ENCODE measurements at places on chromosomes 7 and 10.

- no peak for DNase-seq
These were observed 26.4 kb upstream of the HSPA12A start for GRCh38 chr10:116768786-116769185.

- DNase-seq, result no peak
These were observed 627.9 kb downstream of the PARD3 start for GRCh38 chr10:34187201-34187600.

GRCh38 chr7:98240961-98241673 lies 10.9 kb downstream of the TECPR1 start:
- peak; percentile 24 for DNase-seq

DNA sequence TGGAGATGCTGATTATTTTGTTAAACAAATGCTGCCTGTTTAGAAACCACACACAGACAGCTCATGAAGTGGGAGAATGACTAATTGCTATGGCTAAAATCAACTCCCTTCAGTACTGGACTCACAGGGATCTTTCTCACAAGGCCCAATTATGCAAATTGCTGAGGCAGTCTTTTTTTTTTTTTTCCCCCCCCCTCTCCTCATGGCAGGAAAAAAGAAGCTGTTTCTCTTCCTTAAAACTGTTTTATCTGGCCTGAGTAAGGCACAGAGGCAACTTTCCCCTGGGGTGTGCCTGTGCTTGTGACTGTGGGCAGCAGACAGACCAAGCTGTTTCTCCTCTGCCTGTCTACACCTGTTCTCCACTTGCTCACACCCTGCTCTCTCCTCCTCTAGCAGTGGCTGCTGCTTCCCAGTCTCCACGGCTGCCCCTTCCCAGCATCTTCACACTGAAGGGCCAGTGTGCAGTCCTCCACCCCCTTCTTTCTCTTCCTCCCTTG lies 65.4 kb upstream of the STEAP1B start:
- no peak for DNase-seq

DNA sequence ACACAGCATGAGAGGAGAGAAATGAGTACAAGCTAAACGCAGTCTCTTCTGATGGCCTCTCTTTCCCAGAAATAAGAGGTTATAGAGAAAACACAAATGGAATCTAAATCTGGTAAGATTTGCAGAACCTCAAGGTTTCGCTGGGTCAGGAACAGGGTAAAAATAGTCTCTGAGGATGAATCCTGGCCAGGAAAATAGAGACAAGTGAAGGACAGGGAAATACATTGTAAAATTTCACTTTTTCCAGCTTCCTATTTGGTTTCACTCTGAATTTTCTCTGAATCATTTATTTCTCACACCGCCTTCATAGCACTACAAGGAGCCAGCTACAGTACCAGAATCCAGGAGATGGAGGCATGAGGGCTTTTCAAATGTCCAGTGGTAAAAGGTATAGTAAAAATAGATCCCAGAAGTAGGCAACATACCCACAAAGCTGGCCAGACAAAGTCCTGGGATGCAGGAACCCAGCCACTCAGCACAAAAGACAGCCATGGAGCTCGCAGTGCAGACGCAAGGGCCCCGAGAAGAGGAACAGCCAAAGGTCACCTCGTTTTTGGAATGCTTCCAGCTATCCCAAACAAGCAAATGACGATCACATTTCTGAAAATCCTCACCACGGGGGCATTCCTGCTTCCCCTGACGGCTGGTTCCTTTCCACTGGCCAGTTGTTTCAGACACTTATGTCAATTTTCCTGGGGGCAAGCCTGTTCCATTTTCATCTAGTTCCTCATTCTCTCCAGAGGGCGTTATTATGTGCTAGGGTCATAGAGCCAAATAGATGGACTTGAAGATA lies 21.5 kb upstream of the IKZF1 start:
- DNase-seq, result peak; percentile 8

- no peak for DNase-seq
These were observed 32.4 kb downstream of the CCSER2 start for GRCh38 chr10:84360637-84361365.

DNA sequence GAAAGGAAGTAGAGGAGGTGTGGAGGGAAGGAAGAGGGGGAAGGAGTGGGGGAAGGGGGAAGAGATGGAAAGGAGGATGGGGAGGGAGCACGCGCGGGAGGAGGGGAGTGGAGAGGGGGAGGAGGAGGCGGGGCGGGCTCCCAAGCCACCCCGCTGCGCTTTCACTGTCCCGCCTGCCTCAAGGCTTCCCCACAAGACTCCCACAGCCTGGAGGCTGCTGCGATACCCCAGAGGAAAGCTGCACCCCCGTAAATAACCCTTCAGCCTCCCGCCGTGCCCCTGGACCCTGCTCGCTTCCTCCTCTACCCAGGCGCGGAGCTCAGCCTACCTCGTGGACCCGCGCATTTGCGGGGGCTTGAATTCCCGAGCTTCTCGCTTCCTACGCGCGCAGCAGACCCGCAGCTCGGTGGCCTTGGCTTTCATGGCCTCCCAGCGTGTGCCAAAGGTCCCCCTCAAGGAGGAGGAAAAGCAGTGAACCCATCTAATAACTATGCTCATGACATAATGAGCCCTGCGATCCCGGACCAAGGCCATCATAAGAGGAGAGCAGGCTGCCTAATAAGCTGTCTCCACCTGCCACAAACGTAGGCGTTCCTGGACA lies at the start of gene C10orf67:
Gene C10orf67 (minus strand): TSS at position 557 of the 601 bp plus-strand sequence. CDS start 23 bp downstream, at position 534.
- peak; percentile 64 for DNase-seq

- DNase-seq, result no peak
These were observed 245.6 kb upstream of the PITRM1 start for GRCh38 chr10:3418041-3418754.

DNA sequence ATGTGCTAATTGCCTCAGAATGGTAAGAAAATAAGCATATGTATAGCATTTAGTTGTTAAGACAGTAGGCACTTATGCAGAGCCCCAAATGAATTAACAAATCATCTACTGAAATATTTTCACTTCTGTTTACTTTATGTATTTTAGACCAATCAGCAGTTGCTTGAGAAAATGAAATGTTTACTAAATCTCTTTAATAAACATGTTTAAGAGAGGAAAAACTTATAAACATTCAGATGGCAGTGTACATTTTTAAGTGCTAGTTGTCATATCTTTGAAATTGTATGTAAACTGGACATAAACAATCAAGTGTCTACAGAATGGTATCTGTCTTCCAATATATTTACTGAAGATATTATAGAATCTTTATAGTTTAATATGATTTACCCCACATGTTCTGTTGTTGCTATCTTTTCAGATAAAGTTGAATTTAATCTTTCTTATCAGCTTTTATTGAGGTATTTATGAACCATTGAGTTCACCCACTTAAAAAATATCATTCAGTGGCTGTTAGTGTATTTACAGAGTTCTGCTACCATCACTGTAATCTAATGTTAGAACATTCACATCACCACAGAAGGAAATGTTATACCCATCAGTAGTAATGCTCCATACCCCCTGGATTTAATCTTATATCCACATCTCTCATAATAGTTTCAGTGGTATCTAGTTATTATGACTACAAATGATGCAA lies 264.3 kb downstream of the ADK start:
- no peak for DNase-seq

Measured in hippocampal formation (tissue), 2 donors.